ENCODE measurements at places on chromosomes 6 and 20. TPM values are rescaled to one million over a fixed set of nuclear protein-coding genes. Genes with fewer than 3 reads are reported as not detected.

- no peak for DNase-seq
Measured at GRCh38 chr6:160065200-160065599, 56.4 kb upstream of the SLC22A1 start.

GRCh38 chr6:16719488-16719887 is 41.8 kb downstream of the ATXN1 start:
- no peak for DNase-seq

VGLL2 gene
- not detected for total RNA-seq

HLA-F gene
- 188 TPM for total RNA-seq

GRCh38 chr6:99353126-99353525 is 3.7 kb upstream of the FAXC start:
- no peak for DNase-seq

DNA sequence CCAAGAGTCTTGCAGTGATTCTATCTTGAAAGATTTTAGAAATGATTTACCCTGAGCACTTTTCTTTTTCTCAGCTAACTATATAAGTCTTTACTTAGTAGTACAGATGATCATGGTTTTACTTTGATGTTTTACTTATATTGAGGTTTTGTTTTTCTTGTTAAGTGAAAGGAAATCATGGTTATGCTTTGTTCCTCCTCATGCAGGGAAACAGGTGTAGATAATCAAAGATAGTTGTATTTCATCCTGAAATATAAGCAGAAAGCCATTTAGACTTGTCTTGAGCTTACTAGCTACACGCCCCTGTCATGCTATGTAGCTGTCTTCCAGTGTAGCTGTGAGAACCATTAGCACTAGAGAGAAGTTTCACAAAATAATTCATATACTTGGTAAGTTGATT is 113.9 kb downstream of the HIVEP1 start:
- no peak for DNase-seq

SAMD3 gene
- total RNA-seq = 2.0 TPM
